CD4-positive, alpha-beta T cell treated with Interleukin-4 for 4 hours (primary cell): ENCODE measurements at places on chromosomes 4 and X.
A peak's percentile ranks its signal among the peaks of the same experiment; 100 is the strongest.

- no peak for DNase-seq
Observed at GRCh38 chr4:177301126-177301639, 8.5 kb upstream of the NEIL3 start.

GRCh38 chrX:129738466-129739308 lies at the start of gene XPNPEP2:
TSS of gene XPNPEP2 (plus strand) at chrX:129738979. CDS start at chrX:129739214, 235 bp downstream.
- no peak for DNase-seq

- DNase-seq = peak; percentile 61
Observed at GRCh38 chrX:19889582-19890342, 2.4 kb upstream of the SH3KBP1 start.

DNA sequence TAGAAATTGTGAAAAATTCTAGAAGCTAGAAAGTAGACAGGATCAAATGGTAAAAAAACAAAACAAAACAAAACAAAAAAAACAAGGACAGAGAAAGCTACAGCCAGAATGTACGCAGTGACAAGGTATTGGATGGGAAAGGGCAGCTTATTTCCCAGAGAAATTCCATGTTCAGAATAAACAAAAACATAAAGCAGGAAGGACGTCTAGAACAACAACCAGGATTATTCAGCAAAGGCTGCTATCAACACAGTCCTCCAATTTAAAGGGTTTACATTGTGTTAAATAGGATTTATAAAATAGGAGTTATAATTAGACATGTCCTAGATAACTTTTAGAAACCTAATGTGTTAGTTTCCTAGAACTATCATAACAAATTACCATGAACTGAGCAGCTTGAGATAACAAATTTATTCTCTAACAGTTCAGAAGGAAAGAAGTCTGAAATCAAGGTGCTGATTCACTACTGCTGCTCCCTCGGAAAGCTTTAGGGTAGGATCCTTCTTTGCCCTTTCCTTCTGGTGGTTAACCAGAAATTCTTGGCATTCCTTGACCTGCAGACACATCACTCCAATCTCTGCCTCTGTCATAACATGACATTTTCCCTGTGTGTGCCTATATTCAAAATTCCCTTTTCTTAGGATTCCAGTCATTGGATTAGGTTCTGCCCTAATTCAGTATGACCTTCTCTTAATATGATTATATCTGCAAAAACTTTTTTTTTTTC lies 175.6 kb downstream of the SNCA start:
- DNase-seq = no peak

DNA sequence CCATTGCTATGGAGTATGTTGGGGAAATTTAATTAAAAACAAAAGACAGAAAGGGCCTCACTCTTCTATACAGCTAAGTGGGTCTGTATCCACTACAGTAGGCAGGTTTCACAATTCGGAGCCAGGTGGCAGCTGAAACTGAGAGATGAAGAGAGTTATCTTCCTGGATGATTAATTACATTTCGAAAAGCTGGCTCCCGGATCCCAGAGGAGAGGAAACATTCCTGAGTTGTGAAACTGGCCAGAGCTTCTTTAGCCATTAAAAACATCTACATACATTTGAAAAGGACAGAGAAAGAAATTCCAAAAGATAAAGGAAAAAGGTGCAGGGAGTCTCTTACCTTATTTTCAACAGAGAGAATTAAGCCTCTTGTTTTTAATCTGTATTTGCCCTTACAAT lies 15.5 kb upstream of the PDZD4 start:
- no peak for DNase-seq

DNA sequence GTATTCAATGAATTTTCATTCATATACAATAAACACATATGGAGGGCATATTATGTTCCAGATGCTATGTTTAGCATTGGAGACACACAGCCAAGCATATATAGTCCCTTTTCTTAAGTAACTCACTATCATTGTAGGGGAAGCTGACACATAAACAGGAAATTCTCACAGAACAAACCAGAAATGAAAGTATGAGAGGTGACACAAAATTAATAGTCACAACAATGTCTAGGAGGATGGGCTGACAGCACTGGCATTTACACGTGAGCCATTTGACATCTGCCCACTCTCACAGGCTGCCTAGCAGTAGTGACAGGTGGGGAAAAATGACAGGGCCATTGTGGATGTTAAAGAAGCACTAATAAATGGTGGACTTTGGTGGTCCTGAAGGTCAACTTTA lies 2.6 kb upstream of the CNOT6L start:
- DNase-seq = peak; percentile 87

DNA sequence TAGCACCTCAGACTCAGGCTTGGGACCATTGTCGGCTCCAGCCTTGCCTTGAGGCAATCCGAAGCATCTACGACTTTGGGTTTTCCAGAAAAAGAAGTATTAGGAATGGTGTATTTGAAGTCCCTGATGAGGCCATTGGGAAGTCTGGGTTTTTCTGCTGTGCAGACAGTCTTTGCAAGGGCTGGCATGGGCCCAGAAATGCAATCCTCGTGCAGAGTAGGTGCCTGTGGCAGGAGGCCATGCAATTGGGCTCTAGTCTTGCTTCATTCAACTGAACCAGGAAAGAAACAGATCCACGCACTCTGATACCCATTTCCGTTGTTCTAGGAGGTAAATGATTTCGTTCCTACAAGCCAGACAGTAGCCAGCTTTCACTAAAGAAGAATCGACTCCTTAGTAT lies 12.4 kb downstream of the ZFP92 start:
- no peak for DNase-seq

GRCh38 chr4:101349801-101350064 lies 2.4 kb upstream of the PPP3CA start:
- no peak for DNase-seq

DNA sequence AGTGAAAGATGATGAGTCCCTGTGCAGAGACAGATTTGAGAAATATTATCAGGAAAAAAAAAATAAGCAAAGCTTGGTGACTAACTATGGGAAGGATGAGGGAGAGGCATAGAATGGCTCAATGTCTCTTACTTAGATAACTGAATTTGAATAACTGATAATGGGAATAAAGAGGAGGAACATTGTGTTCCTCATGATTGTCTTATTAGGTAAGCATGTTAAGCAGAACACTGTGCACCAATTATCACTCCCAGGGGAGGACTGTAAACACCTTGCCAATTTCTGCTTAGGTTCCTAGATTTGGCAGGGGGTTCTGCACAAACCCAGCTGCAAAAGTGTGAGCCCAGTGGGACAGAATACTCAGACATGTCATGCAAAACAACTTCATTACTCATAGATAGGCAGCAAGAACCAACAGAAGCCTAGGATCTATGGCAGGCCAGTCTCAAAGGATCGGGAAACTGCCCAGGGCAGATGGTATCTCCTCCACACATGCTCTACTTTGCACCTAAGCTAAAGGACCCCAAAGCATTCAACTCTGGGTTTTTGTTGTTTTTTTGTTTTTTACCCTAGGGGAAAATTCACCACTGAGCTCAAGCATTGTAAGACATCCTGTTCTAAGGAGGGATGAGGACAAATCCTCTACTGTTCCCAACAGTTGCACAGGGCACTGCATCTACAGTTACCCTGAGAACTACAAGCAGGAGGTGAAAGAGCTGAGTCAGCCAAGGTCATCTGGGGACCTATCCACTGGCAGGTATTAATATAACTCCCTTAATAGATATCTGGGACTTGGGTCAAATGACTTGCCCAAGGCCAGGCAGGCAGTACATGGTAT lies 907.0 kb downstream of the RAPGEF2 start:
- no peak for DNase-seq

DNA sequence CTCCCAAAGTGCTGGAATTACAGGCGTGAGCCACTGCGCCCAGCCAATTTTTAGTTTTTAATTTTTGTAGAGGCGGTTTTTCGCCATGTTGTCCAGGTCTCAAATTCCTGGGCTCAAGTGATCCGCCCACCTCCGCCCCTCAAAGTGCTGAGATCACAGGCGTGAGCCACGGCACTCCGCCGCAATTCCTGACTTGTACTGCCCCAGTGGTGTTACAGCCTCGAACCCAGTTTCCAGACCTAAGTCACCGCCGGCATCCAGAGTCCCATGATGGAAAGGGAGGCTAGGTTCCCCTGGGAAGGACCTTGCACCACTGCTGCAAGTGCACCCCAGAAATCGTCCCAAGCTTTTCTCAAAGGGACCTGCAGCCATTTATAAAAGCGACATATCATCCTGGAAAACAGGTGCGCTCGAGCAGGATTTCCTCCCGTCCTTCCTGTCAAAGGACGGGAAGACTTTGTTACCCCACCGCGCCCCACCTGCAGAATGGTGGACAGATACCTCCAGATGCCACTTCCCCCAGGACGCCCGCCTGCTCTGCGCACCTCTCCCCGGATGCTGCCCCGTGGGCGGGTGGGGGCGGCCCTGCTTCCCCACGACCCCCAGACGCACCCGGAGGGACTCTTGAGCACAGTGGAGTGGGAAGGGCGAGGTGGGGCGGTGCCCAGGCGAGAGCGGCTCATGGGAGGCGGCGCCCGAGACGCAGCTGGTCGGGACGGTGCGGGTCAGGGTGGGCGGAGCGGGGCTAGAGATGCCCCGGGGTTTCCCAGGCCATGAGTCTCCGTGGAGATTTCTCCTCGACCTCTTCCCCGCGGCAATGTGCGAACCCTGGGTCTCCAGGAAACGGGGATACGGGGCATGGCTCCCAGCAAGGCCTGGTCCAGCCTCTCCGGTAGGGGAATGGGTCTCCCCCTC lies 947 bp upstream of the RPL10 start:
- peak; percentile 55 for DNase-seq

DNA sequence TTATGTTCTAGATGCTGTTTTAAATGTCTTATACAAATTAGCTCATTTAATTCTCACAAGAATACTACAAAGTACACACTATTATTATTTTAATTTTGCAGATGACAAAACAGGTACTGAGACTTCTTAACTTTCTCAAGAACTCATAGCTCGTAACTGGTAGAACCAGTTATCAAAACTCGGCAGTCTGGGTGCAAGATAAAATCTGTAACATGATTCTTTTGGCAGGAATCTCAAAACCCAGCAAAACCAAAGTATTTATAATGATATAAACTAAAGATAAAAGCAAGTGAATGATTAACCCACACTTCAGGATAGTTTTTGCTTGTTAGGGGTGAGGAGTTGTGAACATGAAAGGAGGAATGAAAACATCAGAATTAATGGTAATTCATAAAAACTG lies 27.6 kb downstream of the CLNK start:
- peak; percentile 18 for DNase-seq

- no peak for DNase-seq
Observed at GRCh38 chr4:83708500-83709175, 172.7 kb downstream of the GPAT3 start.

DNA sequence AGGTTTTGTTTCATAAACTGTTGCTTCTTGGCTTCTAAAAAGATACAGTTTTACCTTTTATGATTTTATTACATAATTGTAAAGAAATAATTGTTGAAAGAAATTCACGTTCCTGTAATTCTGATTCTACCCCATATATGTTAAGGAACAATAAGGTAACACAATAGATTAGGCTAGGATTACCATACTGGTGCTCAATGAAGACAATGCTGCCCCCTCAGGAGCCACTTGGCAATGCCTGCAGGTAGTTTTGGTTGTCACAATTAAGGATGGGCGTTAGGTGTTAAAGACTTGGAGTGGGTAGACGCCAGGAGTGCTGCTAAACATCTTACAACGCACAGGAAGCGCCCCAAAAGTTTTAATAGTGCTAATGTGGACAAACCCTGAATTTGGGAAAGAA lies 133.2 kb downstream of the NLGN4X start:
- DNase-seq = no peak

GRCh38 chr4:11487868-11488544 lies 59.3 kb upstream of the HS3ST1 start:
- no peak for DNase-seq

DNA sequence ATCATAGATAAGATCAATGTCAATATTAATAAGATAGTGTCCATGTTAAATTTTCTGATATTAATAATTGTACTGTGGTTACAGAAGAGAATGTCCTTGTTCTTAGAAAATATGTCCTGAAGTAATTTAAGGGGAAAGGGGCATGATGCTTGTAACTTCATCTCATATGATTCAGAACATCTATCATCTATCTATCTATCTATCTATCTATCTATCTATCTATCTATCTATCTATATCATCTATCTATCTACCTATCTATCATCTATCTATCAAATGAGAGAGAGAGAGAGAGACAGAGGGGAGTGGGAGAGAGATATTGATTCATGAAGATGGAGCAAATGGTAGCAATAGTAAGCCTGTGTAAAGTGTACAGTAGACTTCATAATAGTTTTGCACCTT lies 124.8 kb upstream of the FAT1 start:
- DNase-seq = no peak

GRCh38 chr4:176302283-176303275 lies 17.2 kb upstream of the SPCS3 start:
- no peak for DNase-seq

DNA sequence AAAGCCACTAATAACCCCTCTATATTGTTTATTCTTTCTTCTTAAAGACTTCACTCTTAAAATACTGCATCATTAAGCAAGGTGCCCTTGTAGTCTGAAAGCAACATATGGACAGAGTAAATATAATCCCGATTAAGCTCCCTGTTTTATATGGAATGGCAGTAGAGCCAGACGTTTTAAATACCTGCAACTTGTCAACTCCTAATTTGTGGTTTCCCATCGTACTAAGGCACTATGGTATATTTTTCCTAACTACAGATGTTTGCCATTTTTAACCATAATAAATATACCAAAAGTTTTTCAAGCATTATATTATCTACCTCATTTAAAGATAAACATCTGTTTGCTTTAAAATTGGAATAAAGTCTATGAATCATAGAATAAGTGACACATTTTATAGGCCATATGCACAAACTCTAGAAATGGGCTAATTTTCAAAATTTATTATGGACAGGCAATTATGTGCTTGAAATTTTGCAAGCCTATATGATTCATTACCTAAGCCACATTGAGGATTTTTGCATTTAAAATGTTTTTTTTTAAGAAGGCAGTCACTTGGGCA lies 194.6 kb downstream of the FRMPD4 start:
- DNase-seq = no peak

GRCh38 chr4:56026596-56026995 lies 77.9 kb downstream of the CEP135 start:
- DNase-seq = no peak

DNA sequence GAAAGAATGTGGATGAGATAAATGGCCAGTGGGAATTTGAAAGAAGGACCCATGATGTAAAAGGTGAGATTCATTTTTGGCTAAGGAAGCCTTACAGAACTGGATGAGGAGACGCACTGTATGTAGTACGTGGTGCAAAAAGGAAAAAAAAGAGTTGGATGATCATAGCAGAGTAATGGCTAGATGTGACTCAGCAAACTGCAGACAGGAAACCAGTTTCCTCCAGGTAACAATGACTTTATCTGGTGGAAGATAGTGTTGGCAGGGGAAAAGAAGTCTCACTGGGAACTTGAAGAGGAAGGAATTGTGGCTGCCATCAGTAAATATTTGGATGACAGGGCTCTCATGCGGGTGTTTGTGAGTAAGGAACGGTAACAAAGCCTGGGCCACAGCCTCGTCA lies 243.2 kb downstream of the CPE start:
- no peak for DNase-seq

GRCh38 chr4:64250061-64250460 lies 159.2 kb downstream of the TECRL start:
- no peak for DNase-seq

DNA sequence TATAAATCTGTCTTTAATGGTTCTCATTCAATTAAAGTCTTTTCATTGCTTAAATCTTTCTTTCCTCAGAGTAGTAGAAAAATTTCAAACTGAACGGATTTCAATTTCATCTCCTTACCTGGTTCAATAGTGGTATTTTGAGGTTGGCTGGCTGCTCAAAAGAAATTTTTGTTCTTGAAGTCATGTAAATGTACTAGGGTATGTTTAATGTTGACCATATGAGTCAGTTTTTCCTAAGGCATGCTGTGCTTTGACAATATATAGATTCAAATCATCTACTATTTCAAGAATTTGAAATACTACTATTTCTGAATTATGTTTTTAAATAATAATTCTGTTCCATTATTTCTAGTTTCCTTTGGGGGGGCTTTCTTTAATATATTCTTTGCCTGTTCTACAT lies 105.5 kb downstream of the PACRGL start:
- DNase-seq = no peak
